ENCODE measurements at places on chromosomes 16 and 17.

DNA sequence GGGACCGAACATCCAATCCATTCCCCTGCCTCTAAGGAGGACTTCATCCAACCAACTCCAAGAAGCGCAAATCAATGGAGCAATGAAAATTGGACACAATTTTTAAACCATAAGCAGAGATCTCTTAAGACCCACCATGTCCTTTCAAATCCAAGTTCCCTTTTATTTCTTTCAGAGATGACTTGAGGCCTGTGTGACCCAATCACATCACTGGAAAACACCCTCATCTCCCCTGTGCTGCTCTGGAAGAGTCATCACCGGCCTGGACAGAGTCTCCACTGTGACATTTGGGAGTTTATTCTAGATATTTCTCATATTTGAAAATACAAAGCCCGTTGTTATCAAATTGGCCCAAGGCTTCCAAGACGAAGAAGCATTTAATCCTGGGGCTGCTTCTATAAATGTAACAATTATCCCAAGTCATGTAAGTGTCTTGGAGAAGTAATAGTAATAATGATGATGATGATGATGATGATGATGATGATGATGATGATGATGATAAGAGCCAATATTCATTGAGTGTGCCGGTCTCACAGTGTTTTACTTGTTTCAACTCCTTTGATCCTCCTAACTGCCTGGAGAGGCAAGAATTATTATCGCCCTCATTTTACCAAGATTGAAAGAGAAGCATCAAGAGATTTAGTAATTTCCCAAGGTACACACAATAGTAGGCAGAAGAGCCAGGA is 72.1 kb downstream of the COPRS start:
- no peak for DNase-seq

DNA sequence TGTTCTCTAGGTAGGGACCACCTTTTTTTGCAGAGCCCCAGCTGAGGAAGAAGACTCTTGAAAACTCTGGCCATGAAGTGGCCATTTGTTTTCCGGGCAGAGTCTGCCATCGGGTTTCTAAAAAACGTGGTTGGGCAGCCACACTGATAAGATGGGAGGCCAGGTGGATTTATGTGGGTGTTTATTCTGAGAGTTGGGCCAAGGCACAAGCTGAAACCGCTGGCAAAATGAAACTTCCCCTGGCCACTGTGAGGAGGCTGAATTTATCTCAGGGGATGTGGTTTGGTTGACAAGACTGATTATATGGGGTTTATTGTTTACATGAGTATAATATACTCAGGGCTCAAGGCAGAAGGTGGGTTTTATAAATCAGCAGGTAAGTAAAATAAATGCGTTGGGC is 421.8 kb downstream of the UTP18 start:
- no peak for DNase-seq

GRCh38 chr16:1221628-1222552 is 3.2 kb downstream of the TPSG1 start:
- no peak for DNase-seq

DNA sequence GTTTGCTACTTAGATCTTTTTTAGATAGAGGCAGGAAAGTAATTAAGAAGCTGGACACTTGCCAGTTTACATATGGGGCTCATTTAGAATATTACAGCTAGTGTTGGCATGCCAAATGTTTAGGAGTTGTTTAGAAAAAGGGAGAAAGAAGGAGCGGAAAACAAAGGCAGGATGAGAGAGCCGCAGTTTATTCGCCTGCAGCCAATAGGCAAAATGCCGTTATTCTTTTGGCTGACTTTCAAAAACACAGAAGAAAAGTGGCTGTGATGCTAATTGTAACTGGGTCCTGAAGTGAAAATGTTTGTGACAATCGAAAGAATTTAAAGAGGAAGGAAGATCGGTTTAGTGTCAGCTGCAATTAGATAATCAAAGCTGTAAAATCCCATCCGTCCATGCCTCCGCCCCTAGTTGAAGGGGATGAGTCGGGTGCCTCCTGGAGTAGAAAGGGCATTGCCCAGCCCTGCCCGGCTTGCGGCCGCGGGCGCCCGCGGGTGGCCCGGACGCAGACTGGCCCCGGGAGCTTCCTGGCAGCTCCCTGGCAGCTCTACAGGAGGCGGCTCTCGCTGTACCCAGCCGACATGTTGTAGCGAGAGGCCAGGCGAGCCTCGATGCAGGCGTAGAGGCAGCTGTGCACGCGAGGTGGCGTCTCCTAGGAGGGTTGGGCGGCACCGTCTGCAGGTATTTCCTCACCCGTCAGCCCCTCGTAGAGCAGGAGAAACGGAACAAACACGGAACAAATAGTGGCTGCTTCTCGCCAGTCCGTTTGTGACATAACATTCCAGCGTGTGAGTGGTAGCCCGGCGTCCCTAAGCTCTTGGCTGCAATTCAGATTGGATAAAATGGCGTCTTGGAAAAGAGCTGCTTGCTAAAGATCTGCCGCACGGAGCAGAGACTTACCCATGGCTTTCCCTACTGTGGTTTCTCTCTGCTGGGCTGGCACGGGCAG is 82.2 kb downstream of the TNRC6C start:
- DNase-seq, result peak; percentile 6

- DNase-seq, result no peak
Measured at GRCh38 chr16:86104537-86105048, 205.6 kb downstream of the IRF8 start.

DNA sequence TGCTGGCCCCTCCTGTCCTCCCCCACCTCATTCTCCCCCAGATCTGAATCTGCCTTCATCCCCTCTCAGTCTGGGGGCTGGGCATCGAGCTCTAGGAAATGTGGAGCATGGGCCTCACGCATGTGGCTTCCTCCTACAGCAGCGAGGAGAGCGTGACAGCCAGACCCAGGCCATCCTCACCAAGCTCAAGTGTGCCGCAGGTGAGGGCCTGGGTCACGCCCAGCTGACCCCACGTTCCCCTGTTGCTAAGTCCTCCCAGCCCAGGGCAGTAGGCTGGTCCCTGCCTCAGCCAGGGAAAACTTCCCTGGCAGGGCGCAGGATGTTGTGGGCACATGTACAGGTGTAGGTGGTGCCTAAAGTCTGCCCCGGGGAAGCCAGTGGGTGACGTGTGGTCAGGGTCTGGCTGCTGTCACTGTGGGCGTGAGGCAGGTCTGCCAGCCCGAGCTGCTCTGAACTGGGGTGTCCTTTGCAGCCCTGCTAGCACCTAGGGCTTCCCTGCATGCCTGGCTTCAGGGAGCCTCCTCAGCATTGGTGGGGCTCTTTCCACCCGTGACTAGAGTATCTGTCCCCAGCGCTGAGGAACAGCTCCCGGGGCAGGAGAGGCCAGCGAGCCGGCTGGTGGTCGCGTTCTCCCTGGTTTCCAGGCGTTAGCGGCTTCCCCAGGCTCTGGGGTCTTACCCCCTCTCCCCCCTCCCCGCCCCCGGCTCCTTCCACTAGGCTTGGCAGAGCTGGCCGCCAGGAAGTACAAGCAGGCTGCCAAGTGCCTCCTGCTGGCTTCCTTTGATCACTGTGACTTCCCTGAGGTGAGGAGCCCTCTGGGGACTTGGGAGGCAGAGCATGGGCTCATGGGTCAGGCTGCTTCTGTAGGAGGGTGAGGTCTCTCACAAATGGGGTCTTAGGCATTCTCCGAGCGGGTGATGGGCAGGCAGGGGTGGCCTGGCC is 3.6 kb downstream of the GPS1 start:
- DNase-seq, result no peak

DNA sequence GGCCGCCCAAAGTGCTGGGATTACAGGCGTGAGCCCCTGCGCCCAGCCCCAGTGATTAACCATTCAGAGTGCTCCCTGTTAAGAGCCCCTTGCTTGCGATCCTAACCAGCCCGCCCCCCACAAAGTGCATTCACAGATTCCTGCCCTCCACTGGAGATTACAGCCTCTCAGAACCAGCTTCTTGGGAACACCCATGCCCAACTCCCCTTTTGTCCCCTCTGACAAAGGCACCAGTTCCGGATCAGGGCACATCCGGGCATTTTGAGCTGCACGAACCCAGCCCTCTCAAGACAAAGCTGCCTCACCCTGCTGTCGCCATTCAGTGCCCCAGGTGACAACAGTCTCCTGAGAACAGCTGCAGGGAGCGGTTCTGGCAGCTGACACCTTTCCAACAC is 848 bp upstream of the KRT19 start:
- no peak for DNase-seq

DNA sequence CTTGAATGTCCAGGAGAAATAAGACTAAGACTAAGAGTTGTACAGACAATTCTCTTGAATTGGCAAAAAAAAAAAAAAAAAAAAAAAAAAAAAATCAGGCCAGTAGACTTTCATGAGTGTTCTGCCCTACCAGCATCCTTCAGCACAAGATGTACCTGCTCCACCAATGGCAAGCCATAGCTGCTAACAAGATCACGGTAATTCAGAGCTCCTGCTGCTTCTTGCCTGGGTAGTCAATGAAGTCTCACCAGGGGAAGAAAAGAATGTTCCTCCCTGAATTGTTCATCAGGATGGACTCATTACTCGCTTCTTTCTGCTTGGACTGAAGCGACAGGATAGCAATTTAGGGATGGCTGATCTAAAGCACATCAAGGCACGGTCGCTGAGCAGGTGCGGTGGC is 31.1 kb upstream of the APOH start:
- no peak for DNase-seq

- DNase-seq, result no peak
Measured at GRCh38 chr16:48818257-48818656, 208.3 kb upstream of the N4BP1 start.

DNA sequence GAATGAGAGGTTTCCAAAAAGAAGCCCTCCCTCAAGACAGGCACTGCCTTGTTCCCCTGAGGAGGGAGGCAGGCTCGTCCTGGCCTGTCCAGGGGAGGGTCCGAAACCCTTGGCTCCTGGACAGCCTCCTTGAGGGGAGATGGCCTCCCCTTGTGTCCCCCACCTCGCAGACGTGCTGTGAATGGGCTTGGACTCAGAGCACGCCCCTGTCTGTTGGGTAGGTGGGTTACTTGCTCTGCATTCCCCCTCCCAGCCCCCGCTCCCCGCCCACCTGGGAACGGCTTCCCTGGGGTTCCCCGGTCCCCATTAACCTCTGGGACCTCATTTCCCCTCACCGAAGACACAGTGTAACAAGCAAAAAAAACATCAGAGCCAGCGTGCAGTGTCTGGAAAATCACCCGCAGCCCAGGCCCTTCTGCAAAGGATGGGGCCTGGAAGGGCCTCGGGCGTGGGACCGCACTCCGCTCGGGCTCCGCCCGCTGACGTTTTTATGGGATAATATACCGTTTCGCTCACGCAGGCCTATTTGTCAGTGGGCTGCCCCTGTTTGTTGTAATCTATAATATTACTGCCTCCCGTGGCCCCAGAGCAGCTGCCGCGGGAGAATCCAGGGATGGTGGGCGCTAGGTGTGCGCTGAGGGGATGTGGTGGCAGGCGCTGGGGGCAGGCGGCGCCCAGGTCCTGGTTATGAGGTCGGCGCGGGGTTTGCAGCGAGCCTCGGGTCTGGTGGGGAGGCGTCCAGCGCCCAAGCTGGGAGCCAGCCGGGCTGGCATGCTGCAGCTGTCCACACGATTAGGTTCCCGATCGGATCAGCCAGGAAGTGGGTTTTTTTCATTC is 11.1 kb downstream of the BAHCC1 start:
- DNase-seq, result no peak

GRCh38 chr17:79220713-79221291 is 146.2 kb downstream of the ENGASE start:
- DNase-seq, result no peak

DNA sequence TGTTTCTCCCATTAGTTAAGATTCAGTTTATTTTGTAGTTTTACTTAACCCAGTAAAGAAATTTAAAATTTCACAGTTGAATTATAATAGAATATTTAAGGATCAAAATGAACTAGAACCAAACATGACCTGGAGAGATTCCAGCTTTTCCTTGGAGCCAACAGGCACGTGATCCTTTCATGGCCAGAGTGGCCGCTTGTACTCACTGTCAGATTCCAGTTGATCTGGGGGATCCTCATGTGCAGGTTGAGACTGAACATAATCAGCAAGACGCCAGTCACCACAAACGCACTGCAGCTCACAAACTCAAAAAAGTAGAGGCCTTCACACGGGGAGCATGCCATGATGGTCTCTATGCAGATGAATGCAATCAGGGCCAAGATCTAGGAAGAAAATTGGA is 31.7 kb downstream of the CMTM3 start:
- DNase-seq, result no peak

DNA sequence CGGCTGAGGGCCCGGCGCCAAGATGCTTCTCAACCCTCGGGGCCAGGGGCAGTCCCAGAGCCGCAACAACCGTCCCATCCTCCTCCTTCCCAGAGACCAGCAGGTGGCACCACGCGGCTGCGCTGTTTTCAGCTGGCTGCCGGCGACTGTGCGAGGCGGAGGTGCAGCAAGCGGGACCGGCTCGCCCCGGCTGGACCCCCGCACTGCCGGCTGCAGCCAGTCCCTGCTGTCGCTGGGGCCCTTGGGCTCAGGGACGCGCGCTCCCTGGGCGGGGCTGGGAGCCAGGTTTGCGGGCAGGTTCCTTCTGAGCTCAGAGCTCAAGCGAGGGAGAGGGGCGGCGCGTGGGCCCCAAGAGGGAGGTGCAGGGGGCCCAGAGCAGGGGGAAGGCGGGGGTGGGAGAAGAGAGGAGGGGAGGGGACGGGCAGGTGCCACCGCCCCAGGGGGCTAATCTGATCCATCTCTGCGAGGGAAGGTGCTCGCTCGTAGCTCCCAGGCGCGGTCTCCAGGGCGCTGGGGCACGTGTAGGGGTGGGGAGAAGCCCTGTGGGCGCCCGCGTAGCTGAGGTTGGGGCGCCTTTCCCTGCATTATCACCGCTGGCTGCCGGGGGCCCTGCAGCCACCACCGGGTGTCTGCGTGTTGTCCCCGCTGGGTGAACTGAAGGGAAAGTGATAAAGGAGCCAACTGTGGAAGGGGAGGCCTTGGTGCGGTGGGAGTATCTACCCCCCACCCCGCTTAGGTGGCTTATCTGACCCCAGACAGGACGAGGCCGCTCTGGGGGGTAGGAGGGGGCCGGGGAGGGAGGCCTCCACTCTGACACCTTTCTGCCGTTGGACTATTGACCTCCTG is 24.2 kb downstream of the STAT5A start:
- peak; percentile 77 for DNase-seq

- DNase-seq, result no peak
Measured at GRCh38 chr16:62816971-62817519, 780.8 kb upstream of the CDH8 start.

GRCh38 chr16:55475919-55476318 is 3.1 kb upstream of the MMP2 start:
- no peak for DNase-seq

DNA sequence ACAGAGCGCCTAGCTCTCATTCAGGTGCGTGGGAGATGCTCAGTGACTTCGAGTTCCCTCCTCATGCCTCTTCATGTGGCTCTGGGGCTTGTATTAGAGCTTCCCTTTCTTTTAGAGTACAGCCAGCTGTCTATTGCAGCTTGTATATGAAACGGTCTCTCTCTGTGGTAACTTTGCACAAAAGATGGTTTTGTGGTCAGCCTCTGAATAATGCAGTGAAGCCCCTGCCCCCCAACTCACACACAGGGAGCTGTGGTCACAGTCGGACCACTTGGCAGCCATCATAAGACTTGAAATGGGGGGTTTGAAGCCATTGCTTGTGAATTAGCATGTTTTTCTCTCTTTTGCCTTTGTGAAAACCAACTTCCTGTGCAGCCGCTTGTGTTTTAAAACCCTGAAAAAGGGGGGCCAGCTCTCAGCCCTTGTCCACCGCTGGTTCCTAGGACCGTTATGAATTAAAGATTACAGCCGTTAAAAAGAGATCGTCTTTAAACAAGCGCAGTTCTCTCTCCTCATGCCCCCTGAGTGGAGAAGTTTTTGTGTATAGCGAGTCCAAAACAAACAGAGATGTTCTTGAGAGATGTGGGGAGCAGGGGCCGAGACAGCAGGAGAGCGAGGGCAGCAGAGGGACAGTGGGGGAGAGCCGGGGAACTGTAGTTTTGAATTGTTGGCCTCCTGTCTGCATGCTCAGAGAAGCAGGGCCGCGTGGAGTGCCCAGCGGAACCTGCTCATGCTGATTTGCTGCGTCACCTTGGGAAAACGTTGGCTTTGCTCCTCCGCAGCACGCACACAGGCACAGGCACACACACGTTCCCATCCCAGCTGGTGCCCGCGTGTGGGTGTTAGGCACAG is 199.0 kb downstream of the MSI2 start:
- no peak for DNase-seq

All from stimulated activated CD4-positive, alpha-beta T cell treated with anti-CD3 and anti-CD28 coated beads, Interleukin-2, amount 100 ng/mL, for 48 hours (primary cell).